ENCODE measurements at places on chromosomes 4 and X.

DNA sequence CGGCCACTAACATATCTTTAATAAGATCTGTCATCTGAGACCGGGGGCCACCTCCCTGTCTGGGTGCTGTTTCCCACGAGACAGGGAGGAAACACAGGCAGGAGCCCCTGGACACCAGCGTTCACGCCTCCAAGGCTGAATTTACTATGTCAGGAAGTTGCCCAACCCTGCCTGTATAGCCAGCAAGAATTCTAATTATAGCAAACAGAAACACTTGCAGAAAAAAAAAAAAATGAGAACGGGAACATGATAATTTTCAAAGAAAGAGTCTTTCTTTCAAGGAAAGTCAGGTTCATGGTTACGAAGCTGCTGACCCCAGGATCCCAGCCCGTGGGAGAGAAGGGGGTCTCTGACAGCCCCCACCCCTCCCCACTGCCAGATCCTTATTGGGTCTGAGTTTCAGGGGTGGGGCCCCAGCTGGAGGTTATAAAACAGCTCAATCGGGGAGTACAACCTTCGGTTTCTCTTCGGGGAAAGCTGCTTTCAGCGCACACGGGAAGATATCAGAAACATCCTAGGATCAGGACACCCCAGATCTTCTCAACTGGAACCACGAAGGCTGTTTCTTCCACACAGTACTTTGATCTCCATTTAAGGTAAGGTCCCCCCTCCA is at the start of gene IL3RA:
Gene IL3RA, plus strand, starts transcription at position 455 of the 613 bp plus-strand sequence. CDS start 4,981 bp downstream, outside the sequence.
- no peak for DNase-seq

GRCh38 chr4:128322311-128322710 is 34.7 kb upstream of the PGRMC2 start:
- DNase-seq, result no peak

GRCh38 chrX:79259073-79259689 is 108.0 kb downstream of the ITM2A start:
- no peak for DNase-seq

DNA sequence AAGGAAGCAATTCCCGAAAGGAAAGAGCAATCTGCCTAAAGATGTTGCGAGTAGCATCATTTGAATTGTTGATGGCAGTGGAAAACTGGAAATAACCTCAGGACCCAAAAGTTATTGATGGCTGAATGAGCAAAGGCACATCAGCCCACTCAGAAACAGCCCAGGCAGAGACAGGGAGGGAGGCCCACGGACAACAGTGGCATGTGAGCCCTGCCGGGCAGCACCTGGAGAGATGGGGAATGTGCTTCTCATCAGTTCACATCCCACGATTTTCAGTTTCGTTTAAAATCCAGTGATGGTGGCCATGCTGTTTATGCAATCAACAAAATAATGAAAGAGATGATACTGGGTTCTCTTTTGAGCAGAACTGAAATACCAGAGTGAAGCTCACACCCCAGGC is 80.0 kb downstream of the JAKMIP1 start:
- no peak for DNase-seq

GRCh38 chrX:71652405-71652804 is 14.9 kb upstream of the LOC101059915 start:
- peak; percentile 57 for DNase-seq

Data from G401 (cell line).